Kidney epithelial cell (primary cell): ENCODE measurements at places on chromosomes 1 and 21.
A peak's percentile ranks its signal among the peaks of the same experiment; 100 is the strongest.

GRCh38 chr1:160070243-160071163 lies 543 bp upstream of the KCNJ10 start:
- DNase-seq: no peak

DNA sequence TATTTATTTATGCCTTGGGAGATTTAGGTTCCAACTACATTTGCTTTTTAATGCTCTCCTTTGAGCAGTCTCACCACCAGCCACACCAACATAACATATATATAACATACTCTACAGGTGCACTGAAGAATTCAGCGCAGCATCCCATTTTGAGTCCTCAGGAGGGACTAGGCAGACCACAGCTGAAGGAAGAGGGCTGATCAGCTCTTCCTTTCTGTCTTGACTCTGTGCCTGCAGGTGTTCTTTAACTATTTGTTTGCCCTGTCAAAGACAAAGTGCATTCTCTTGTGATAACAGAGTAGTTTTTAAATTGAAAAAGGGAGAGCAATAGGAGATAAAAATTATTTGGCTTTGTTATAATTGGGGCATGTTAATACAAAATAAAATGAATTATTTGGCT lies 17.0 kb downstream of the HIPK1 start:
- DNase-seq: no peak

- no peak for DNase-seq
Measured at GRCh38 chr21:42747276-42747701, 93.9 kb downstream of the PDE9A start.

GRCh38 chr1:80640978-80641377 lies 1159.8 kb upstream of the ADGRL2 start:
- no peak for DNase-seq

DNA sequence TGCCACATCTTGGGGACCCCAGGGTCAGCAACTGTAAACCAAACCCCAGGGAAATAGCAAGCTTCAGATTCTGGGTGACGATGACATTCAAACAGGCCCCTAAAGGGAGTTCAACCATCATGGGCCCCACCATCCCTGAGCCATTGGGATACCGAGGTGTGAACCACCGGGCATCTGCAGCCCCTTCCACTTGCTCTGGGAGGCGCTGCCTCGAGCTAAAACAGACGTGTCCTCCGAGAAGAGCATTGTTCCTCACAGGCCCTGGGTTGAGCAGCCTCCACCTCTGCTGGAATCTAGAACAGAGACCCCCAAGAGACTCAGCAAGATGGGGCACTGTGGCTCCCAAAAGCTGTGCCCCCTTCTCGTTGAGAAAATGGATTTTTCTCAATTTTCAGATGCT lies 19.0 kb upstream of the EFHD2 start:
- no peak for DNase-seq

DNA sequence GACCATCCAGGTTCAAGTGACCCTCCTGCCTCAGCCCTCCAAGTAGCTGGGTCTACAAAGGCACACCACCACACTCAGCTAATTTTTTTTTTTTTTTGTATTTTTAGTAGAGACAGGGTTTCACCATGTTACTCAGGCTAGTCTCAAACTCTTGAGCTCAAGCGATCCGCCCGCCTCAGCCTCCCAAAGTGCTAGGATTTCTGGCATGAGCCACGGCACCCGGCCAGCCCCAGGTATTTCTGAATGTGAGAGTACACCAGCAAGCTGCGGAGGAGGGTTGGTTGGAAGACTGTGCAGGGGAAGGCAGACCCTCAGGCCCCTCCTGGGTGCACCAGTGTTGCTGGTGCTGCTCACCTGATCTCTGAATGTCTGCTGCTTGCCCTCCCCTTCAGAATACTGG lies 33.1 kb upstream of the SIM2 start:
- no peak for DNase-seq

GRCh38 chr1:1358433-1359271 lies at the start of gene MXRA8:
TSS of gene MXRA8 (minus strand) at chr1:1358555. CDS start at chr1:1358504, 51 bp downstream.
- no peak for DNase-seq

DNA sequence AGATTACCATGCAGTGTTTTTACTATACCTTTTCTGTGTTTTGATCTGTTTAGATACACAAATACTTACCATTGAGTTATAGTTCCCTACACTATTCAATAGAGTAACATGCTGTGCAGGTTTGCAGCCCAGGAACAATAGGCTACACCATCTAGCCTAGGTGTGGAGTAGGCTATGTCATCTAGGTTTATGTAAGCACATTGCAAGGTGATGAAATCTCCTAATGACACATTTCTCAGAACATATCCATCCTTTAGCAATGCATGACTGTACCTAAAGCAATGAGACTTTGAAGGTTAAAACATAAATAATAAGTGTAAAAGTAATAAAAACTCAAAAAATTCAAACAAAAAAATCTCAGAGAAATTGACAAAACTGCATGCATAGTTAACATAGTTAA lies 358.6 kb downstream of the USH2A start:
- peak; percentile 23 for DNase-seq

- no peak for DNase-seq
Measured at GRCh38 chr21:41719691-41720090, 47.2 kb downstream of the RIPK4 start.

- DNase-seq: no peak
Measured at GRCh38 chr1:54588377-54588776, 34.9 kb downstream of the FAM151A start.

GRCh38 chr21:30541764-30542163 lies at the start of gene KRTAP19-6:
TSS of gene KRTAP19-6 (minus strand) at chr21:30541864. CDS start at chr21:30541833, 31 bp downstream.
- DNase-seq: no peak

- DNase-seq: no peak
Measured at GRCh38 chr21:36816561-36817130, 117.7 kb downstream of the SIM2 start.

GRCh38 chr21:38709876-38710275 lies 95.9 kb upstream of the ETS2 start:
- DNase-seq: no peak

GRCh38 chr1:8858112-8858668 lies 20.3 kb downstream of the ENO1 start:
- DNase-seq: peak; percentile 84

GRCh38 chr1:86530211-86530845 lies 16.6 kb upstream of the CLCA4 start:
- no peak for DNase-seq

GRCh38 chr1:201885531-201886075 lies 3.1 kb upstream of the SHISA4 start:
- DNase-seq: no peak

DNA sequence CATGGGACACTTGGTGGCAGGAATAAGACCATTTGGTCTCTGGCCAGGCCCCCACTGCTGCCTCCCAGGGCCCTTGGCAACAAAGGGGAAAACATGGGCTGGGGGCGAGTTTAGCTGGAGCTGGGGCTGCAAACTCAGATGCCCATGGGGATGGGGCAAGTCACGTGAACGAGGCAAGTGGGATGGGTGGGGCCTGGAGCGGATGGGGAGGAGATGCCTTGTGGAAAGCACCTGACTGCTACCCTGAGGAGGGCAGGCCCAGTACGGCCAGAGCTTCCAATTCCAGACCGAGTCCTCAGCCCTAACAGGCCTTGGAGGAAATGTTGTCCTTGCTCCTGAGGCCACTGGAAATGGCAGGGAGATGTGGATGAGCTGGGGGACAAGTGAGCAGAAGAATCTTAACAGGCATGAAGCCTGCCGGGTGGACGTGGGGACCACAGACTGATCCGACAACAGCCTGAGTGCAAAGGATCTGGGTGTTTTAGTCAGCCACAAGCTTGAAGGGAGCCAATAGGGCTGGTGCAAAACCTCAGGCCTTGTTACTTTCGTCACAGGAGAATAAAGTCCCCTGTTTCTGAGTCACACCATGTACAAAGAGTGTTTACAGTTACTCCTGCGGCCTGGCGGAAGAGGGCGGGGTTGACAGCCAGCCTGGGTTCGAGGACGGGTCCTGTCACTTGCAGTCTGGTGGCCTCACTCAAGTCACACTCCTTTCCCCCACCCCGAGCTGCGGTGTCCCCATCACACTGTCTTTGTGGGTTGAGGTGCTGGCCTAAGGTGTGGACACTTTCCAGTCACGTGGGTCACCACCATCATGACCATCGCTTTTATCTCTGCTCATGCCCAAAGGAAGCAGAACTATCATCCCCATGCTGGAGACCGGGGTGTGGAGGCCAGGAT lies 19.1 kb downstream of the RUNX3 start:
- no peak for DNase-seq

DNA sequence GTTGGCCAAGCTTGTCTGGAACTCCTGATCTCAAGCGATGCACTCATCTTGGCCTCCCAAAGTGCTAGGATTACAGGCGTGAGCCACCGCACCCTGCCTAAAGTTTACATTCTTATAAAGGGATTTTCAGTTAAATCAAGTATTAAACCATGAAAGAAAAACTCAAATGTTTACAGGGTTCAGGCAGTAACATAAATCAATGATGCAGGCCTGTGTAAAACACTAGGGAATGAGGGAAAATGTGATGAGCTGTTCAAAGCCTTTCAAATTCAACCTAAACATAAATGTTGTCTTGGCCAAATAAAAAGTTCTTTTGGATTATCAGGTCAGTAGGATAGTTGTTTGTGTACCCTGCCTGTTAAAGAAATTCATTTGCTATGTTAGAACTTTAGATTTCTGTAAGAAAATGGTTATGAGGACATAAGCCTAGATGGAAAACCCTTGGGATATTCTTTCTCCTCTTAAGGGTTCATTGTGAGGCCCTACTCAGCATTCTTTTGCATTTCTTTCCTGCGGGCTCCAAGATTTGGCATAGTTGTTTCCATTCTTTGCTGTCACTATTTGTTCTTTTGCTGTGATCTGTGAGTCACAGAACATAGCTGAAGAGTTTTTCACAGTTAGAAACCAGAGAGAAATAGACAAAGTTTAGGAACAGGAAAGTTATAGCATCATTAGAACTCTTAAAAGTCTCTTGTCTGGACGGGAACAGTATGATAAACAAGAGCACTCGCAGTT lies 8.9 kb upstream of the ZRANB2 start:
- no peak for DNase-seq

- peak; percentile 21 for DNase-seq
Measured at GRCh38 chr1:184407816-184408510, 21.1 kb downstream of the C1orf21 start.

DNA sequence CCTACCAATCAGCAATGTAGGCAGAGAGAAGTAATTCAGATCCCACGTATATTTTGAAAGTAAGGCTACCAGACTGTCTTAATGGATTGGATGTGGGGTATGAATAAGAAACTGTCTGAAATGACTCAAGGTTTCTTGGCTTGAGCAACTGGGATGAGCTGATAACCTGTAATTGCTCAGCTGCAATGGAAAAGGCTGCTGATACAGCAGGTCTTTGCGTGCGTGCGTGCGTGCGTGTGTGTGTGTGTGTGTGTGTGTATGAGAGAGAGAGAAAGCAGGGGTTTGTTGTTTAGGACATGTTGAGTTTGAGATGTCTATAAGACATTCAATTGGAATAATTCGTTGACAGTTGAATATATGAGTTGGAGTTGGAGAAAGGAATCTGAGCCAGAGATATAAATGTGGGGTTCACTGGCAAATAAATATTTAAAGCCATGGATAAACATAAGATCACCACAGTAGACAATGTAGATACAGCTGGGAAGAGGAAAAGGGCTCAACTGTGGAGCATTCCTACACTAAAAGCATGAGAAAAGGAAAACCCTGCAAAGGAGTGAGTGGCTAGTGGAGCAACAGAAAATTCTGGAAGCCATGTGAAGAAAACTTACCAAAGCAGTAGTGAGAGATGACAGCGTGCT lies 72.9 kb downstream of the UCHL5 start:
- DNase-seq: no peak

DNA sequence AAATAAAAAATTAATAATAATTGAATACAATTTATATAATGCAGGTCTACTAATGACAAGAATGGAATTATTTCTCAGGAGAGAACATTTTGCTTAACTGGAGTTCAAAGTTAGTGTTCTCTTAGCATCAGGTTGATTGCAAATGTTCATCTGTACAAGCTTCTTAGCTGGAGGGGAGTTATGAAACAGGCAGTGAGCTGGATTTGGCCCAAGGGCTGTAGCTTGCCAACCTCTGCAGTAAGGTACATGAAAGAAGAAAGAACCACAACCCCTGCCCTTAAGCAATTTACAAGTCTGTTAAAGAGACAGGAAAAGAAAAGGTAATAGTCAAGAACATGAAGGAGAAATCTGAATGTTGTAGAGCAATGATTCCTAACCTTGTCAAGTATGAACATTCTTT lies 17.0 kb downstream of the LPGAT1 start:
- no peak for DNase-seq

DNA sequence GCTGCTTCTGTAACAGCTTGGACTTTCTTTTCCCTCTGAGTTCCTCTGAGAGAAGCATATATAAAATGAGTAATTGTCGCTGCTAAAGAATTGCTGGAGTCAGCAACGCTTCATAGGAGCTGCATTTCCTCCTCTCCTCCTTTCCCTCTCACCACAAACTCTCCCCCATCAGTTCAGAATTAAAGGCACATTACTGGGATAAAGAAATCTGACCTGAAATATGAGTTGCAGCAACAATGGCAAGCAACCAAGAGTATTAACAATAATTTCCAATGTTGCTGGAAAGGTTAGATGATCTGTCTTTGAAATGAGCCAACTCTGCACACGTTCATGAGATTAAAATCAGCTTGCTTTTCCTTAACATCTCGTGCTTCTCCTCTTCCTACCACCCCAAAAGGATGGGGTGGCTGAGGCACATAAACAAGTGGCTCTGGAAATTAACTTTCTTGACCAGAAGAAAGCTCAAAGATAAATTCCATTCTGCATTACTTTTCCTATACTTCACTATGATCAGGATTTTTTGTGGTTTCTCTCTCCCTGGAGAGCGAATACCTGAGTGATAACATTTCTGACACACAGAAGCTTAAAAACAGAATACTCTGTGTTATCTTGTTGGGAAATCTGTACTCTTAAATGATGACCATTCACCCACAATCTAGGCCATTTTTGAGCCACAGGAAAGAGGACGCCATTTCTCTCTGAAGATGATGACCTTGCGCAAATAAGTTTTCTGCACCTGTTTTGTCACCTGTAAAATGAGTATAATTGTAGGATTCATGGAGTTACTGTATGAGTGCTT lies 90.2 kb downstream of the TGFBR3 start:
- DNase-seq: no peak

- DNase-seq: no peak
Measured at GRCh38 chr1:198449727-198450433, 90.6 kb downstream of the ATP6V1G3 start.
